ENCODE measurements at places on chromosomes 5 and 9.

GRCh38 chr9:13481274-13481673, 201.8 kb upstream of the MPDZ start:
- DNase-seq: no peak

- peak; percentile 100 for DNase-seq
These were observed at the start of gene ZDHHC12 for GRCh38 chr9:128723866-128724743. Gene ZDHHC12, minus strand, starts transcription at chr9:128724127. Its CDS starts 34 bp downstream, at chr9:128724093.

DNA sequence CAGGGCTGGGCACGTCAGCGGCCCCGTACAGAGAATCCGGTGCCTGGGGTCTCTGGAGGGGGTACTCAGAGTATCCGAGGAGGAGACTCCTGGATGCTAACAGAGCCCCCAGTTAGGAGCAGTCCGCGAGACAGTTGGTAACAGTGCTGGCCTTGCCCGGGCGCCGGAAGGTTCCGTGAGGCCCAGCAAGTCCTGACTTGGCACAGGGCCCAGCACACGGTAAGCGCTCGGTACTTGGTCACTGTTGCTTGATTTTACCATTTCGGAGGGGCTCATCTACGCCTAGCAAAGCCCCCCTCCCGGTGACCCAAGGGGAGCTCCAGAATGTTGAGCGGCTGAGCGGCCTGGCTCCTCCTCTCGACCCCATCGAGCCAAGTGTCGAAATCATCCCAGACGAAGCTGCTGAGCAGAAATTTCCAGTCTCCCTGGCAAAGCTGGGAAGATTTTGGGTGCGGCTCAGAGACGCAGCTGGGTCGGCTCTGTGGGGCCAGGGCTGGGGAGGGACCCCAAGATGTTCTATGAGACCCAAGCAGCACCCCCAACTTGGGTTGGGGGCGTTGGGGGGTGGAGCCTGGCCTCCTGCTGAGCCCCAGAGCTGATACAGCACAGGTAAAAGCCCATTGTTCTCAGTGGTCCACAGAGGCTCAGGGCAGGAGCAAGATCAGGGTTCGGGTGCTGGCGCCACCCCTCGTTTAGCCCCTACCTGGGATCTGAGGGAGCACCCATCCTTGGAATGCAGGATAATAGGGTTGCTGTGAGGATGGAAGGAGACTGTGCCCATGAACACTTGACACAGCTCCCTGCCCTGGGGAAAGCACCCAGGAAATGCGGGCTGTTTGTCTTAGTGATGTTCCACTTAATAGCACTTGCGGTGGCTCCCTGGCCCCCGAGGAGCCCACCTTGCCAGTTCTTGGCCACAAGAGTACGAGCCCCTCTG, 137.2 kb downstream of the C9orf50 start:
- peak; percentile 86 for DNase-seq

- DNase-seq: no peak
These were observed 29.4 kb upstream of the PURA start for GRCh38 chr5:140084541-140084940.

GRCh38 chr9:108383796-108384195, 472.0 kb downstream of the ACTL7B start:
- DNase-seq: no peak

- DNase-seq: no peak
These were observed 18.6 kb downstream of the ZNF622 start for GRCh38 chr5:16446993-16447392.

GRCh38 chr9:106643211-106643930, 219.6 kb upstream of the ZNF462 start:
- no peak for DNase-seq

DNA sequence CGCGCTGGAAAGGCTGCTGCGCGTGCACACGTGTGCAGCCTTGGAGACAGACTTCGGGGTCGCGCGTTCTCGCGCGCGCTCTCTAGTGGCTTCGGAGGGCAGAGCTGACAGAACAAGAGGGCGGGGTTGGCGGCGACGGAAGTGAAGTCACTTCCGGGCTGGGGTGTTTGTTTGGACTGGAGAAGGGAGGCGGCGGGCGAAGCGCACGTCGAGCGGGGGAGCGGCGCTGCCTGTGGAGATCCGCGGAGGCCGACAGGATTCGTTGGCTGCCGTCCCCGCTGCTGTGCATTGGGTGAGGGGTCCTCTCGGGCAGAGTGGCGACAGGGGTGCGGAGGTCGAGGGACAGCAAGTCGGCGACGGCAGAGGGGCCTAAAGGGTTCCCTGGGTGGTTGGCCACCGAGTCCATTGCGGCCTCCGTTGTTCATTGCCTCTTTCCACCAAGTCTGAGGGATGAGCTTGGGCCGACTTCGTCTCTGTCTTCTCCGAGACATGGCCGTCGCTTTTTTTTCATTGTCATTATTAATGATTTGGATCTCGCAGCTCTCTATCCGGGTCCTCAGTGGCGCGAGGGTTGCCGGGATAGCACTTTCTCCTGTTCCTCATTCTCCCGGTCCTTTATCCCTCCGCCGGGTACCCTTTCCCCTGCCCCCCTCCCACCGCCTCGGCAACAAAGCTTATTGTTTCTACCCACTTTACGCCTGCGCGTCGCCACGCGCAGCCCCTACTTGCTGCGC, at the start of gene PAIP2:
Gene PAIP2, plus strand, starts transcription at position 166 of the 734 bp plus-strand sequence. CDS start 21,931 bp downstream, outside the sequence.
- DNase-seq: peak; percentile 97

DNA sequence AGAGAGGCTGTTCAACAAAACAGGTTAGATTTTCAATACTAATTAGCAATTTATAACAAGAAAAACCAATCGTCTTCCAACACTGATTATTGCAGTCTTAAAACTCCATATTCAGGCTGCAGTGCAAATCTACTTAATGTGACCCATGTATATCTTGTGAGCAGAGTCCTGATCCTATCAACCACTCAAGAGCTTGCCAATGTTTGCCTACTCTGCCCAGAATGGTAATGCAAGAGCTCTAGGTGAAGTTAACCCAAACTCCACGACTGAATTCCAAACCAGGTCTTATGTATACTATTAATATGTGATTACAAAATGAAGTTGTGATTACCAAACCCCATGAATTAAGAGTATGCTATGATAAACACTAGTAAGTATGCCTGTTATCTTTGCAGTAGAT, 17.1 kb downstream of the EFNA5 start:
- no peak for DNase-seq

- DNase-seq: no peak
These were observed 64.8 kb downstream of the COL27A1 start for GRCh38 chr9:114220061-114220541.

GRCh38 chr9:124394596-124394995, 20.6 kb downstream of the PSMB7 start:
- DNase-seq: no peak

DNA sequence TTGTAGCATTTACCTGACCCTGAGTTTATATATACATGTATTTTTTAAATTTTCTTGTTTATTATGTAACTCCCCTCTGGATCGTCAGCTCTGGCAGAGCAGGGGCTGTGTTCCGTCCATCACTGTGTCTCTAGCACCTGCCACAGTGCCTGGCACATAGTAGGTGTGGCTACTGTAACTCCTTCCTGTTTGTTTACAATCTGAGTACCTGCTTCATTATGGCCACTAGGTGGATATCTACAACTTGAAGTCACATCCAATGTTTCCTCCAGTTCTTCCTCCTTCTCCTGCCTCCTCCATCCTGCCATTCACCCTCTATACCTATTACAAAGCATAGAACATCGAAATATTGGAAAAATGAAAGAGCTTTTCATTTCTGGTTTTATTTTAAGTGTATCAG, 14.2 kb upstream of the PPP1R2B start:
- DNase-seq: no peak

GRCh38 chr9:32811246-32811645, 27.9 kb downstream of the TMEM215 start:
- no peak for DNase-seq

DNA sequence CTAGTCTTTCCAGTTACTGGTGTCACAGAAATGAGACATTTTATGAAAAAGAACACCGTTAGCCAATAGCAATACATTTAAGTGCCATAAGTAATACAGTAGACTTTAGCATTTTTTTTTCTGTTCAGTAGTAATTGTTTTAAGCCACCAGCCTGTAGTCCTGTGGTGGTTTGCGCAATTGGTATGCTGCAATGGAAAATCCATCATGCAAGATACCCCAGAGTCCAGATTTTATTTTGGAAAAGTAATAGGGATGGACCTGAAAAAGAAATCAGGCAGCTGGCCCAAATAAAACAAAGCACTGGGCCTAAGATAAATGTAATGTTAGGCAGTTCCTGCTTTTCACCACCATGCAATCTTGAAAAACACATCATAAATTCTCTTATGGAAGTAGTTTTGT, 94.6 kb upstream of the RASGRF2 start:
- DNase-seq: peak; percentile 16

DNA sequence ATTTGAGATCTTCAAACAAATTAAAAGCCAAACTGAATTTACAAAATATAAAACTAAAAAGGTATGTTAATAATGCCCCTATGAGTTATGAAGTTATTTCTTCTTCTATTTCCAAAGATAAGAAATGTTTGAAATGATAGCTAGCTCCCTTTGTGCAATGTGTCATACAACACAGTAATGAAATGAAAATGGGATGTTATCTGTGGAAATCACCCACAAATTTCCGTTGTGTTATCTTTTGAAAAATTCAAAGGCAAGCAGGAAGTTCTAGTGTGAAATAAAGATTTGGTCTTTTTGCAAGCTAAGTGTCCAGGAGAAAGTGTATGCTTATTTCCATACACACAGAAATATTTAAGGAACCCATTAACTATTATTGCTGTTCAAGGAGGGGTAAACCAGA, 375.3 kb upstream of the PRR16 start:
- no peak for DNase-seq

DNA sequence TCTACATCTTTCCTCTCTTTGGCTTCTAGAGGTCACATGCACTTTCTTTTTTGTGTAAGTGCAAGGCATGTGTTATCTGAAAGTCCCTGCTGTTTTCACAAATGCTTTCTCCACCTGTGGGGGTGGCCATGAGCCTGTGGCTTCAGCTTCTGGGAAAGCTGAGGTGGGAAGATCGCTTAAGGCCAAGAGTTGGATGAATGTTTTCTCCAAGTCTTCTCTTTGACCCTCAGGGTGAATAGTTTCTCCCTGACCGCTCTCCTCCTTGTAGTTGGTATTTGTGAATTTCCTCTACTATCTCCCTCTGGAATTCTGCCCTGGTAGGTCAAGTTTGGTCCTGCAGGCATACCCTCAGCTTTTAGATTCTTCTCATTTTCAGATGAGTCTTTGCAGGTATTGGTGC, 74.2 kb downstream of the UGCG start:
- DNase-seq: no peak

DNA sequence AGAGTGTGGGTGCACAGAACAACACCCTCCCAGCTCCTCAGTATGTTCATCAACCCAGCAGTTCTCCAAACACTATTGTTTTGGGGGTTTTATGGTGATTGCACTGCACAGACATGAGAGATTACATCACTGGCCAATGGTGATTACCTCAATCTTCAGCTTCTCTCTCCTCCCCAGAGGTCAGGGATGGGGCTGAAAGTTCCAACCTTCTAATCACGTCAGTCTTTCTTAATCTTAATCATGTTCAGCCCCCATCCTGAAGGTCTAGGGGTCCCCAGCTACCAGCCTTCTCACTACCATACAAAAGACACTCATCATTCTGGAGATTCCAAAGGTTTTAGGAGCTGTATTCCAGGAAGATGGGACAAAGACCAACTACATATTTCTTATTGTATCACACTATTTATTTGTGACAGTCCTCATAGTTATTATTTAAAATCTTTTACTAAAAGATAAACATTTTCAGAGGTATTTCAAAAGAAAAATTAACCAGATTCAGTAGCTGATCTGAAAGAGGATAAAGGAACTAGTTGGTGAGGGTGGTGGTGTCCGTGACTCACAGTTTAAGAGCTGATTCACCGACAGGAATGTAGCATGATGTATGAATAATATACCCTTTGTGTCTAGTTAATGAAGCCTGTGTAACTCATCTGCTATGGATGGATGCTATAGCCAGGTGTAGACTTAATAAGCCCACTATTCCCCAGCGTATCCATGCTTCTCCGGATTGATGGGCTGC, 35.6 kb downstream of the RASEF start:
- DNase-seq: peak; percentile 72

DNA sequence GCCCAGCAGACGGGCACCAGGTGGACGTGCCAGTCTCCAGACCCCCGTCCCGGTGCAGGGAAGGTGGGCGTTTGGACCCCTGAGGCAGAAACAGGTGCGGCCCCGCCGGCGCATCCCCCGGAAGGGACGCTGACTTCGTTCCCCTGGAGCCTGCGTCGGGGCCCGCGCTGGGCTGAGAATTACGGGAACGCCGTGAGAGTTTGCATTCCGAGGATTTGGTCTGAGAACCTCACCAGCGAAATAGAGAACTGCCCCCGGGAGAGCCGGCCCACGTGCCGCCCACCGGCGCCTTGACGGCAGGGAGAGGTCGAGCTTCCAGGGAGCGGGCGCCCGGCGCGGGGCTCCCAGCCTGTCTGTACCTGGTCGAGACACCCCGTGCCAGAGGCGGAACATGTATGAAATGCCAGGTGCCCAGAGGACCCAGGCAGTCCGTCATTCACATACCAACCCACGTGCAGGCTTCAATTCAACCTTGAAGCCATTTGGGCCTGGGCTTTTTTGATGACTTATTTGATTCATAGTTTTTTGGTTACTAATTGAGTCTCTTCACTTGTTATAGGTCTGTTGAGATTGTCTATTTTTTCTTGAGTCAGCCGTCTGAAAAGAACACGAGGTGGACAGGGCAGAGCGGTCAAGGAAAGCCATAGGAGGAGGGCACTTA, 877 bp upstream of the CAMSAP1 start:
- no peak for DNase-seq

- DNase-seq: no peak
These were observed 13.3 kb upstream of the SEPTIN8 start for GRCh38 chr5:132790201-132790865.

- DNase-seq: no peak
These were observed 34.3 kb upstream of the TBC1D2 start for GRCh38 chr9:98289614-98290201.

GRCh38 chr9:92196909-92197308, 81.7 kb upstream of the SPTLC1 start:
- peak; percentile 49 for DNase-seq

- no peak for DNase-seq
These were observed 12.1 kb upstream of the SLC6A19 start for GRCh38 chr5:1189269-1189668.

DNA sequence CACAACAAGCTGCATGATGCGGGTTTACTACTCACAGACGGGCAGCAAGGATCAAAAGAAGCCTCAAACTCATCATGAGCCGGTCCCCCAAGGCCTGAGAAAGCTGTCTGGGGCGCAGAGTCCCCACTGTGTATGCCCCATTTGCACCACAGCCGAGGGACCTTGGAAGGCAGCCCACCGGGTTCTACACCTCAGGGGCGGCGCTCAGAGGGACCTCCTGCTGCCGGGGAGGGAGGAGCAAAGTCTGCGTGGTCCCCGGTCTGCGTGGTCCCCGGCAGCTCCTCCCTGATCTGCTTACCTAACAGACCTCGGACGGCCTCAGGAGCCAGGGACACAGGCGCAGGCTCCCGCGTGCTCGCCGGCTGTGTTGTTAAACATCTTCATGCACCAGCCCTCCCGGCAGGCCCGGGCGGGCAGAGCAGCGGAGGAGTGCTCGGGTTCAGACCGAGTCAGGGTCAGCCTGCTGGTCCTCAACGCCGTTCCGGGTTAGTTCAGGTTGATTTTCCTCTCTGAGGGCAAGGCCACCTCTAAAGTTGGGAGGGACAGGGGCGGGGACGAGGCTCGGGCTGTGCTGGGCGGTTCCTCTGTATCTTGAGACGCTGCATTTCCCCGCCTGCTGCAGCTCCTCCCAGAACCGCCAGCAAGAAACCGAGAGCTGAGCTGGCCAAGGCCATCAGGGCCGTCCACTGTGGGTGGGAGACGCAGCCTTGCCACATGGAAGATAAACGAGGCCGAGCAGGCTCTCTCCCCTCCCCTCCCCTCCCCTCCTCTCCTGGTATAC, 74.6 kb downstream of the MRPL36 start:
- DNase-seq: peak; percentile 71

- peak; percentile 50 for DNase-seq
These were observed 147.3 kb upstream of the FST start for GRCh38 chr5:53333160-53333559.
